Activated T-helper 9 cell treated with anti-CD3 and anti-CD28 coated beads, Interleukin-2, amount 50 U/mL, for 16 hours (primary cell): ENCODE measurements at places on chromosomes 3 and 15.
A peak's percentile ranks its signal among the peaks of the same experiment; 100 is the strongest.

- no peak for DNase-seq
Measured at GRCh38 chr15:51046799-51047449, 47.8 kb downstream of the TNFAIP8L3 start.

- no peak for DNase-seq
Measured at GRCh38 chr3:170425491-170426239, 7.0 kb downstream of the CLDN11 start.

DNA sequence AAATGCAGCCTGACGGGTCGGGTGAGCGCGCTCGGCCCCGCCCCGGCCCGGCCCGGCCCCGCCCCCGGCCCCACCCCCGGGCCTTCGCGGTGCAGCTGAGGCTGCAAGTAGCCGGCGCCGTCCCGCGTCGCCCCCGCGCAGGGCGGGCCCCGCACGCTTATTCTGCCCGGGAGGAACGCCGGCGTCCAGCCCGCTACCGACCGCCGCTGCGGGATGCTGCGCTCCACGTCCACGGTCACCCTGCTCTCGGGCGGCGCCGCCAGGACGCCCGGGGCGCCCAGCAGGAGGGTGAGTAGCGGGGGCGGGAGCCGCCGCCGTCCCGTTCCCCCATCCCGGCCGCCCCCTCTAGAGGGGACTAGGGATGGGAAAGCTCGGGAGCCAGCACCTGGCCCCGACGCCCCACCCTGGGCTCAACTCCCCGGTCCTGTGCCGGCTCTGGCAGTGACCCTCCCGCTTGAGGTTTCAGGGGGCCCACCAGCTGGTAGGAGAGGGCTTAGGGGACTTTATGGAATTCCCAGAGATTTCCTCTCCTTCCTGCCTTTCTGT lies at the start of gene MYZAP:
Gene MYZAP, plus strand, starts transcription at position 83 of the 546 bp plus-strand sequence. Its CDS starts 131 bp downstream, at position 214.
- peak; percentile 10 for DNase-seq

DNA sequence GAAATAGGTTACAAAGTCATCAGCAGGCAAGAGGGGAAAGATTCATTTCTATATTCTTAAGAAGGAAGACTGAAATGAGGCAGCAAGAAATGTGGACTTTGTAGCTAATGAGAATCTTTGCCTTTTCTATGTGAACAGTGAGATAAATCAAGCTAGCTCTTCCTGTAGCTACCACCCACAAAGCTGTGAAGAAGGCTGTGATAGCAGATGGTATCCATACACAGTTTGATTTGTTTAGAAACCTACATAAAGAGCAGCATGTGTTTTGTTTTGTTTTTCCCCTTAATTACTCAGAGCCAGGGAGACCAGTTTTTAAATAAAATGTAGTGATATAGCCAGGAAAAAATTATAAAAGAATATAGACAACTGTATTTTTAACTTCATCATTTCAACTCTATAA lies 45.5 kb downstream of the TEX9 start:
- no peak for DNase-seq

DNA sequence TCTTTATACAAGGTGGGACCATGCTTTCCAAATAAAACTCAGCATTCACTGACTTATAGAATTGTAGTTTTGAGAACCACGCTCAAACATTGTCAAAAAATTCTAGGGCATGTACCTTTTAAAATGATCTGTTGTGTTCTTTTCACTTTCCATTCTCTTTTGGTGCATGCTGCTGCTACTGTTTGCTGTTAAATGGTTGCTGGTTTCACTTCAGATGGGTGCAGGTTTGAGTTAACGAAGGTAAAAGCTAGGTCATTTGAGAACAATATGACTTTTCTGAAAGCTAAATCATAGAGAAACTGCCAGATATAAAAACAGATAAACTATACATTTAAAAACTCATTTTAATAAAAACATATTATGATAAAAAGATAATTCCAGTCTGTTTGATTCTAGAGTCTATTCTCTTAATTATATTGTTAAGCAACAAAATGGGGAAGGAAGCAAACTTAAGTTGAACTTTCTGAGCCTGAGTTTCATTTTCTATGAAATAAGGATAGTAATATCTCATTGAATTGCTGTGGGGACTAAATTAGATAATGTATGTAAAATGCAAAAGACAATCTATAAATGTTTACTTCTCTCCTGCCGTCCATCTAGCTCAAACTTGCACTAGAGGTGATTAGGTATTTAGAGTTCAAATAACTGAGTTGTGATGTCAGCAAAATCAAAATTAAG lies 82.4 kb downstream of the OXSM start:
- DNase-seq = no peak

DNA sequence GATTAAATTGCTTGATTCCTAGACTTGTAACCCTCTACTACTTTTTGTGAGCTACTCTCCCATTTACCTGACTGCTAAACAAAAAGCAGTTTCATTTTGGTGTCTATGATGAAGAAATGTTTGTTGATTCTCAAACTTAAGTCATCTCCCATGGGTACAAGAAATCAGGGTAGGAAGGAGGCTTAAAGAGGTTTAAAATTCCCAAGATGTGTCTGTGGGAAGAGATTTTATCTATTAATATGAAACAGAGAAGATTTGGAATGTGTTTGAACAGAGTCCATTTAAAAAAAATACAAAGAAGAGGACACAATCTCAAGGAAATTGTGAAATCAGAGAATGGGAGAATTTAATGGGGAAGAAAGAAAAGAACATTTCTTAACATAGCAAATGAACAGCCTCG lies 14.8 kb downstream of the P3H2 start:
- DNase-seq = no peak

GRCh38 chr3:128503164-128503651 lies 10.2 kb upstream of the GATA2 start:
- no peak for DNase-seq

DNA sequence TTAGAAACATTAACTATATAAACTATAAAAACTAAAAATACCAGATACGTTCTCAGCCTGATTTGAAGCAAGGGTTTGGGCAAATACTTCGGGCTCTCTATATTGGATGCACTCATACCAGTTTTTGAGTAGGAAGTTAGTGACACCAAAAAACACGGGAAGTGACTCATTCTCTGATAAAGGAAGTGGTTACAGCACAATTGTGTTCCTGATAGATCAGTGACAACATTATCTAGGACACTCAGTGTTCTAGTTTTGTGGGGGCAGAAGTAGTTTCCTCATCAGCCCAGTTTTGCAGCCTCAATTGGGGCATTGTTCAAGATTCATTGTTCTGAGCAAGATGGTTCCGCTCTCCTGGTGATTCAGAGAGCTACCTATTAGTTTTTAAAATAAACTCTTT lies 469.6 kb upstream of the DPPA4 start:
- DNase-seq = peak; percentile 14

GRCh38 chr15:58465866-58466517 lies 34.2 kb downstream of the LIPC start:
- no peak for DNase-seq

GRCh38 chr3:70231266-70231701 lies 81.2 kb downstream of the MDFIC2 start:
- DNase-seq = no peak

DNA sequence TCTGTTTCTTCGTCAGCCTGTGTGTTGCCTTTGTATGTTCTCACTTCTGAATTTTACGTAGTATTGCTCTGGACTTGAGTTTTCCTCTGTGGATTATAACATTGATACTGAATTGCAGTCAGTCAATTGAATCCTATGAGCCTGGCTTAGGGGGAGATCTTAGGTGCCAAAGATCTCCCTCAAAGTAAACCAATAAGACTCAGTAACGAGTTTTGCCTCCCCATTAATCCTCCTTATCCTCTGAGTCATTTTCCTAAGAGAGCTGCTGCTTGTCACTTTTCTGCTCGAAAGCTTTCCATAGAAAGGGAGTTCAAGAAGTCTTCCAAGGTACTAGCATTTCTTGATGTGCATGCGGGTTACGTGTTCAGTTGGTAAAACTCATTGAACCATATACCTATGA lies 126.4 kb downstream of the CHDH start:
- DNase-seq = no peak

DNA sequence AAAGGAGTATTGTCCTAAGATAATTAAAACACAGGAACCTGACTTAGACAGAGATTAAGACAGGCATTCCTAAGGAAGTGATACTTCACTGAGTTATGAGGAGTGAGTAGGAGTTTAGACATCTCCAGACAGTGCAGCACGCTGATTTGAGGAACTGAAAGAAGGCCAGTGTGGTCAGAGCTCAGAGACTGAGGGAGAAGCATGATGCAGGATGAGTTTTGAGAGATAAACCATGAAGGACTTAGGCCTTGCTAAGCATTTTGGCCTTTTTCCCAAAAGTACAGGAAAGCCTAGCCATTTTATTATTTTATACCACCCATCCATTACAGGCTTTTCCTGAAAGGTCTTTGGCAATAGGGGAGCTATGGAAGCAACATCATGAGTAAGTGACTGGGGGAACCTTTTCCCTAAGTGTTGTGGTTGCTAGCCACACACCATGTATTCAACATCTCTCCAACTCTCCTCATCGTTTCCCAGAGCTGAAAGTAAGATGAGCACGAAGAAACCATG lies 375.6 kb upstream of the TPRG1 start:
- no peak for DNase-seq

DNA sequence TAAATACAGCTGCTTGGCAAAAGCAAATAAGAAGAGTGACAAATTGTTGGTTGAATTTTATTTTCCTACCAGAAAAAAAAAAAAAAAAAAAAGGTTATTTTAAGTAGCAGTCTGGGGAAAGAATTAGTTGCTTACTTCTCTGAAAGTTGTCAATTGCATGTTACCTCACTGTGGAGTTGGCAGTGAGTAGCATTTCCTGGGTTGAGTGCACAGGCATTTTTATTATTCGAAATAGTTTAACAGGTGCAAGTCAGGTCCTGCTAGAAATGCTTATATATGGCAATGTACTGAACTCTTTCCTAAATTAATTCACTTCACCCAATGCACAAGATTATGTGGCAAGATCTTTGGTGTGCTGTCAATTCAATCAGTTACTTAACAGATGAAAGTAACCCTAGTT lies 680.6 kb downstream of the EPHA3 start:
- no peak for DNase-seq

- no peak for DNase-seq
Measured at GRCh38 chr3:41044523-41044922, 154.8 kb upstream of the CTNNB1 start.
